ENCODE measurements at places on chromosomes 3 and 15.

DNA sequence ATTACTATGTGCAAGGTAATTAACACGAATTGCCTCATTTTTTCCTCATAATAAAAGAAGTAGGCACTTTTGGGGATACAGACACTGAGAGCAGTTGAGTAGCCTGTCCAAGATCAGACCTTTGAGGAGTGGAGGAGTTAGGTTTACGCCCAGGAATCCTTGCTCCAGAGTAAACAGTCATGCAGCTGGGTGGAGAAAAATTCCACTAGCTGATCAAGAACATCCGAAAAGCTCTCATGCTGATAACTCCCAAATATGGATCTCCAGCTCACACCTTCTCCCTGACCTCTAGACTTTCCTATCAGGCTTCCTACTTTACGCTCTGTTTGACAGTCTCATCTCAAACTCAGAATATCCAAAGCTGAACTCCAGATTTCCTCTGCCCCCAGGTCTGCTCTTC is 53.3 kb downstream of the ST6GAL1 start:
- DNase-seq, result no peak

DNA sequence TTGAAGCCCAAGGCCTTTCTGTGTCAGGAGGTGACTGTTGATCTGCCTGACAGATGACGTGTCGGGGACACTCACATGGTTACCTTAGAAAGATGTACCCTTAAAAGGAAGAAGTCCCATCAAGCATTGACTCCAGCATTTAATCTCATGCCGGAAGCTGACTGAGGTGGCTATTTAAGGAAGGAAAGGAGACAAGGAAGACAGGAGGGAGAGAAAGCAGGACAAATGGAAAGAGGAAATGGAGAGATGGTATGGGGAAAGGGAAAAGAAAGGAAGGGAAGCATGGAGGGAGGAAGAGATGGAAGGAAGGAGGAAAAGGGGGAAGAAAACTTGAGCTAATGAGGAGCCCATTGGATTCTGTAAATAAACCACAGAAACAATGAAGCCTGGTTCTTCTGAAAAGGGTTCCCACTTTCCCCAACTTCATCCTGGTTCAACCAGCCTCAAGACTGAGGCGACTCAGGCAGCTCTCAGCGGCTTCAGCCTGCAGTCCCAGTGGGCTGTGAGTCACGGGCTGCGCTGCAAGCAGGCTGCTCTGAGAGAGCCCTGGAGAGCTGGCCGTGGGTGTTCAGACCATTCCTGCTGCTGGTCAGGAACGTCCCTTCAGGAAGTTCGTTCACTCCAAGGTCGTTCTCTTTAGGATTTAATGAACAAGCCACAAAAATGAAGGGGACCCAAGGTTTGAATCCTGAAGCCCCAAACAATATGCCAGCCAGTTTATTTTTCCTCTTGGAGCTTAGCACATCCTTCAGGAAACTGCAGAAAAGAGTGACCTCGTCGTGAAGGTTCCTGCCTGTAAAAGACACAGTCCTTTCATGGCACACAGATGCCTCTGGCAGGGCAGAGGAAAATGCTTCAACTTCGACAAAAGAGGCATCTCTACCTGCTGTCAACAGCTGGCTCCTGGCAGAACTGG is 69.6 kb upstream of the THBS1 start:
- no peak for DNase-seq

DNA sequence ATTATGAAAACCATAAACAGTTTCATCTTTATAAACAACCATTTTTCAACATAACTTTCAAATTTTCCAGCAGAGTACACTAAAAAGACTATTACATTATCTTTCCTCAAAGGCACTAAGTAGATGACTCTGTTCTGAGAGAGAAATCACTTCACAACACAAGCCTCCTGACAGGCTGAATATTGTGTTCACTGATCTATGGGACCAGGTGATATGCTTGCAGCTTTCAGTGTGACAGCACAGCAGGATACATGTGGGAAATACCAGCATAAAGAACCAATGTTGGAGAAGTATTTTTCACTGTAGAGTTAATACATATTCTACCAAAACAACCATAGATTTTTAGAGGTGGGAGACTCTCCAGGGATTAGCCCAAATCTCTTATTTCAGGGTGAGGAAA is 350.6 kb downstream of the PLCL2 start:
- DNase-seq, result no peak

DNA sequence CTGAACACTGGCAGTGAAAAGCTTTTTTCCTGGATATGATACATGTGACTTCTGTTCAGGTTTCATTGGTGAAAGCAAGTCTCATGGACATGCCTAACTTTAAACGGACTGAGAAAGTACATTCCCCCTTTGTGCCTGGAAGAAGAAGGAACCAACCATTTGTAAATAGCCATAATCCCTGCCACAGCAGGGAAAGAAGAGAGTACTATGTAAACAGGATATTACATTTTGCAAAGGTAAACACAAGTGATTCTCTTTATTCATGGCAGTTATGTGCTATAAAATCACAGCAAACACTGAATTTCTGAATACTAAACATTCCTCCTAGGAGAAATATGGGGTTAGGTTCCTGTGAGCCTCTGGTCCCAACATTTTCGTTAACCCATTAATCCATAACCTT is 46.8 kb downstream of the PRICKLE2 start:
- DNase-seq, result no peak

DNA sequence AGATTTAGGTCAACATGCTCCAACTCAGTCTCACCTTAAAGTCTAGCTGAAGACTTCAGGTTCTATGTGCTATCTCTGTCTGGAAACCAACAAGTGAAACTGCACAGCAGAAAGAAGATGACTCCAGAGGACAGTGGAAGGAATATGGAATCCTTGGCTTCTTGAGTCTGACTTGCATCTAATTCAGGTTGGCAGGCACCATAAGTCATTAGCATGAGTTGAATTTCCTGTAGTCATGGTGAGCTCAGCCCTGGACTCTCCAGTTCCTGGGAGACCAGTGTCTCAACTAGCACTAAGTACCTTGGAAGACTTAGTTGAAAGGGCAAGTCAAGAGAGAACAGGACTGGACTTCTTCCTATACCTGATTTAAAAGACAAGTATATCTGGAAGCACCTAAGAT is 129.7 kb downstream of the DTWD1 start:
- no peak for DNase-seq

GRCh38 chr15:45631776-45632175 is 3.1 kb upstream of the SQOR start:
- DNase-seq, result no peak

DNA sequence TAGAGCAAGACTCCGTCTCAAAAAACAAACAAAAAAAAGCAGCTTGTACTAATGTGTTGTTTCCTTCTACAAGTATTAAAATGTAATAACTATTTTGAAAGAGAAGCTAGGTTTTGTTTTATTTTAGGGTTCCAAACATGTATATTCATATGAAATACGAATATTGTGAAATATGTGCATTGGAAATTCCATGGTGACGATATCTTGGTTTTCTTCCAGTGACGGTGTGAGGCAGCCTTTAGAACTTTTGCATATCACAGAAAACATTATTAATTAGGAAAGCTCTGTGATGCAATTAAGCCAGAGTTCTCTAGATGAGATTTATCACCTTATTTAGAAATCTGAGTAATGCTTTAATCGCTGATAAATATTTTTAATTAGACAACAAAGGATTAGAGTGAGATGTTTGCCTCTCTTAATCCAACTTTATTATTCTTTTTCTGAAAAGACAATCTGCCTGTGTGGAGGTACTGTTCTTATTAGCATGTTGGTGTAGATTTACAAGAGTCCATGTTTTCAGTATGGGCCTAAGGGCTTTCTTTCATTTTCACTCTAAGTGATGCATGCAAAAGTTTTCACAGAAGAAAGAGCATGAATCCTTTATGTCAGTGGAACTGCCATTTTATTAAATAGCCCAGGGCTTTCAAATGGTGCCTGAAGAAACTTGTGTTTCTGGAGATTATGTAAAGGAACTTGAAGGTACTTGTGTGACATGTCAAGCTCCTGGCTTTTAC is 37.7 kb upstream of the SAMMSON start:
- DNase-seq, result no peak

DNA sequence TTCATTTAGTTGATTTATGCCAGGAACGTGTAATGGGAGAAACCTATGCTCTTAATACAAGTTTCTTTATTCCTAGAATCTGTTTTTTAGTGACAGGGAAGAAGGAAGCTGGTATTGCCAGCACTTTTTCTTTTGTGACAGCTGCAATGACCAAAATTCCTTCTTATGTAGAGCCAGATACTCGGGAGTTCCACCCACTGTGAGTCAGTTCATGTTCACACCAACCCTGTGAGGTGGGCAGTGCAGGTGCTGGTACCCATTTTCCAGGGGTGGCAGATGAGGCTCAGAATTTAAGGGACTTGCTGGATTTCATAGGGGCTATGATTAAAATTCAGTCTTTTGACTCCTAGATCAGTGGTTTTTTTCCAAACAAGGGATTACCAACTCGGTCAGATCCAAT is 34.7 kb downstream of the OXNAD1 start:
- no peak for DNase-seq

- no peak for DNase-seq
Measured at GRCh38 chr3:40768046-40768445, 243.3 kb downstream of the ZNF621 start.

- no peak for DNase-seq
Measured at GRCh38 chr3:186281176-186281575, 80.9 kb downstream of the DGKG start.

- DNase-seq, result no peak
Measured at GRCh38 chr3:102060814-102061213, 211.5 kb downstream of the NFKBIZ start.

DNA sequence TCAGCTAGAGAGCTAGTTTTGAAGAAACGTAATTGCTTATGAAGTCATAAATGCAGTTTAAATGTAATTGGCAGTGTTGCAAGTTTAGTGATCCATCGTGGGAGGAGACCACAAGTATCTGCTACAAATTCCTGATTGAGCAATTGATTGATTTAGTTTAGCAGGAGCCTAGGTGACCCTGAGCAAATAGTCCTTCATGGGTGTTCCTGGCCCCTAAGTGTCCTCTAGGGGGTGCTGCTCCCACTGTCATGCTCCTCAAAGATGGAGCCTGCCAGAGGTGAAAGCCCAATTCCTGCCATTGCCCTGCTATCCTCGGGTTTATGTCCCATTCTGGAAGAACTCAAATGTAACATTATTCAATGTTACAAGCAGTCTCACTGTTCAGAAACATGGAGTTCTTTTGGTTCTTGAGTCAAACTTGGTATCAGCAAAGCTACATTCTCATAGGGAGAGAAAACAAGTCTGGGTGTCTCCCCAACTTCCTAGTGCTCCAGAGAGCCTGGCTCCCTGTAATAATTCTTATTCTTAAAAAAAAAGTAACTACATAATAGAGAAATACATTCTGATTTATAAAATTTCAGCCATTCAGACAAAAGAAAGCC is 29.8 kb upstream of the SENP5 start:
- DNase-seq, result no peak

- DNase-seq, result no peak
Measured at GRCh38 chr15:31329640-31330010, 3.0 kb downstream of the KLF13 start.

- no peak for DNase-seq
Measured at GRCh38 chr3:127168271-127168670, 24.7 kb upstream of the PRR23E start.

DNA sequence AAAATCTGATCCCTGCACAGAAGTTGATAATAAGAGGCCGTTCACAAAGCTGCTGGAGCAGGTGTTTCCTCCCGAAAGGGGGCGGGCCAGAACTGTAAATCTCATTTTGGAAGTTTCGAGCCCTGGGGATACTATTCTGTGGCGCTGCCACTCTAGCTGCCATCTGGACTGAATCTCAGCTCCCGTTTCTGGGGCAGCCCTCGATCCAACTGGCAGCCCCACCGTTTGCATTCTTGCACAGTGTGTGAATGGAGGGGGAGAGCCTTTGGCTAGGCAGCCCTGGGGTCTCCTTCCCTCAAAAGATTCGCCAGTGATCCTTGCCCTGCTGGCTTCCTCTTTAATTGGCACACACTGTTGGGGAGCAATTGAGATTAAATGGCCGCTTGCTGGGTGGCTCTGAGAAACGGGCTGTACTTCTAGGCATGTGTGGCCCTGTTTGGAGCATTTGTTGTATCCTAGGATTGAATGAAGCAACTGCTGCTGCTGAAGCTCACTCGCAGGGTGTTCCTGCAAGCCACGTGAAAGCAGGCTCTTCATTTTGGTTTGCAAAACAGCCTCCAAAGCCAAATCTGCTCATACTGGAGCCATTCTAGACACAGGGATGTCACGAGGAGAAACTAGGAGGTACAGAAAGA is 57.2 kb upstream of the TOPAZ1 start:
- DNase-seq, result no peak

- DNase-seq, result no peak
Measured at GRCh38 chr3:197468167-197468566, 87.6 kb downstream of the BDH1 start.

- DNase-seq, result no peak
Measured at GRCh38 chr3:62277450-62277849, 95.9 kb downstream of the FEZF2 start.

DNA sequence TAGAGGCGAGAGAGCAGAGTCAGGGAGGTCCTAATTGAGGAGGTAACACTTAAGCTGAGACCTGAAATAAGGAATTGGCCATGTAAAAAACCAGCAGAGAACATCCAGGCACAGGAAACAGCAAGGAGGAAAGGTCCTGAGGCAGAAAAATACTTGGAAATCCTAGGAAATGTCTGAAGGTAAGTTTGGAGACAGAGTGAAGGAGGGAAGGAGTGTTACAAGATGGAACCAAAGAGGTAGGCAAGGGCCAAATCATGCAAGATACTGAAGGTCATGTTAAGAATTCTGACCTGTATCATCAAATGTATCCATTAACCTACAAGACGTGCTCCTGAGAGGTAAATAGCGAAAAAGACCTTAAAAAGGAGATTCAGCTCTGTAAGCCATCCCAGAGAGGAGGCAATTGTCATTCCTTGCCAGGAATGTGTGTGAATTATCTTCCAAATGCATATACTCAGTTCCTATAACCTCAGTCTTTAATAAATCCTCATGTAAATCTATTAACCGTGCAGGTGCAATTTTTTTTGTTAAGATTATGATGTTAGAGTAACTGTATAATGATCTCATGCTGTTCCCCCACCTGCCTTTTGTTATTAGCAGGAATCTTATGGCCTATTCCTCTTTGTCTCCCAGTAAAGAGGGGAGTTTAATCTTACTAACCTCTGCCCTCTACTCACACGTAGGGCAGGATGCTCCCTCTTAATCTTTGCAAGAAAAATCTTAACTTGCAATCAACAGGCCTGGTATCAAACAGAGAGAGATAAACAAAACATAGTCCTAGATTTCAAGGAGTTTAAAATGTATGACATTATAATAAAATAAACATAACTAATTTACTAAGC is 166.9 kb downstream of the ULK4 start:
- DNase-seq, result no peak

DNA sequence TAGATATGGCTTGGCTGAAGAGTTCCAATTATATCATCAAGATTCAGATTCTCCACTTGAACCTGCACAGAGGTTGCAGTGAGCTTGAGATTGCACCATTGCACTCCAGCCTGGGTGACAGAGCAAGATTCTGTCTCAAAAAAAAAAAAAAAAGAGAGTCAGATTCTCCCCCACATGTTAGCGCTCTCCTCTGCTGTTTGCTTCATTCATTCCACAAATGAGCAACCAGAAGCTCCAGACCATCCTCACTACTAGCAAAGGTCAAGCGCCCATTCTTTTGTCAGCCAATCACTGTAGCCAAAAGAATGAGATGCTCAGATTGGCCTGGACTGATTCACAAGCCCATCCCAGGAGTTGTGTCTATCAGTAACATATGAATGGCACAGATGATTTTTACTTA is 28.4 kb upstream of the TCF12 start:
- no peak for DNase-seq

All from esophagus squamous epithelium (tissue), 5 donors.